ENCODE measurements at places on chromosomes 1 and 21.

DNA sequence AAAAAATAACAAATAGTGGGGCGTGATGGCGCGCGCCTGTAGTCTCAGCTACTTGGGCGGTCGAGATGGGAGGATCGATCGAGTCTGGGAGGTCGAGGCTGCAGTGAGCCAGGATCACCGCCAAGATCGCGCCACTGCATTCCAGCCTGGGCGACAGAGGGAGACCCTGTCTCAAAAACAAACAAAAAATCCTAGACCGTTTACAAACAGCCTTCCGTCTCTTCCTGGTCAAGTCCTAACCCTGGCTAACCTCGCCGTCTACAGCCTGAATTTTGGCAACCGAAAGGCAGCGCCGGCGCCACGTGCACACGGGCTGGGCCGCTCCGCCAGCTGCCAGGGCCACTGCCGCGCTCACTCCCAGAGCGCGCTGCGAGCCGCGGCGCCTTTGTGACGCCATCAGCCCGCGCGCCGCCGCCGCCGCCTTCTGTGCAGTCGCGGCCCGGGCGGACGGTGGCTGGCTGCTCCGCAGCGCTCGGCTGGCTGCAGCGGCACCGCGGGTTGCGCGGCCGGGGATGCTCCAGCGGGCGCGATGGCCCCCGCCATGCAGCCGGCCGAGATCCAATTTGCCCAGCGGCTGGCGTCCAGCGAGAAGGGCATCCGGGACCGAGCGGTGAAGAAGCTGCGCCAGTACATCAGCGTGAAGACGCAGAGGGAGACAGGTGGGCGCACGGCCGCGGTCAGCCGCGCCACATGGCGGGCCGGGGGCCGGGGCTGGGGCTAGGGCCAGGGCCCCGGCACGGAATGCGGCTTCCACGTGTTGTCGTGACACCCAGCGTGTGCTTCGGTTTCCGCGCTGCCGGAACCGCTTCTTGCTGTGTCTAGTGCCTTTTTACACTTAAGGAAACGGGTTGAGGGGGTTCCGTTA is at the start of the genes HSF2BP and RRP1B:
Gene HSF2BP (minus strand): TSS at position 353 of the 865 bp plus-strand sequence. CDS start 1,392 bp downstream, outside the sequence.
Gene RRP1B (plus strand): TSS at position 425 of the 865 bp plus-strand sequence. CDS start 105 bp downstream, at position 530.
- DNase-seq, result peak; percentile 78

GRCh38 chr1:172084876-172085275 is 243.6 kb downstream of the DNM3 start:
- DNase-seq, result no peak

DNA sequence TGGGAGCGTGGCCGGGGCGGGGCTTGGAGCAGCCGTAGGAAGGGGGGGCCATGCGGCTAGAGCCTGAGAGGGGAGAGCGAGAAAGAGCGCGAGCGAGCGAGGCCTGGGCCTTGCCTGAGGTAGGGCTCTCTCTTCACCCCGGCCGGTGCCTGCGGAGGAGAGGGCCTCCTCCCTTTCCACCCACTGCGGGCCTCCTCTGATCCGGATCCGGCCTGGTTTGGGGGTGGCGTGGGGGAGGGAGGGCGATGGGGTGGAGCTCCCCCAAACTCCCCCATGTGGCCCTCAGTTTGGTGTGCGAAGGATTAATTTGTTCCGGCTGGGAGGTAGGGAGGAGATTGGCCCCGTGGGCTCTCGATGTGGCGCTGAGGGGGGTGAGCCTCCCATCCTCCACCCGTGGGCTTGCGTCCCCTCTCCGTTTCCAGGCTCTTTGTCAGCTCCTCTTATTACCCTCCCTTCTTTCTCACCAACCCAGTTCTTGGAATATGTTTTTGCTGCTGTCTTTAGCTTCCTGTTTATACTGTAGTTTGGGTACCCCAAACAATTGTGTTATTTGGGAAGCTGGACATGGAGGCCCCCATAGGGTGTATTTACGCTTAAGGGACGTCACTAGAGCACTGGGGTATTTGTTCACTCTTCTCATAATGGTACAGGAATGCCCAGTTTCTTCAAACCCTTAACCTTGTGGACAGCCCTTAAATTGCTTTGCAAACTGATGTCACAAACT is 685 bp downstream of the UBAP2L start:
- DNase-seq, result peak; percentile 64

GRCh38 chr1:56258371-56258770 is 321.0 kb downstream of the PLPP3 start:
- no peak for DNase-seq

DNA sequence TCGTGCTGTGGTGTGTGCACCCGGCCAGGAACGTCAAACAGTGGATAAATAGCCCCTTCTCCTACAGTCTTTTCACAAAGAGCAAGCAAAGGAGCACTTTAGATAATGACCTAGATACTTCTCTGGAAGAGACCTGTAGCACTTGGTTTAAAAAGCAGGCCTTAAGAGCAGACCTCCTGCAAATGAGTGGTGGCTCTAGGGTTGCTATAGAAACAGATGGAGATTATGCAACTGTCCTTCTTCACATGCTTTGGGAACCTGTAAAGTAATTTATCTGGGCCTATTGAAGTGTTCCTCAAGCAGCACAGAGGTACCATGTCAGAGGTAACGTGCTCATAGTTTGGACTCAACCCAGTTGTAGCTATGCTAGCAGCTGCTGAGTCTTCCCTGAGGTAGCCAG is 208.2 kb upstream of the KIAA0040 start:
- no peak for DNase-seq

DNA sequence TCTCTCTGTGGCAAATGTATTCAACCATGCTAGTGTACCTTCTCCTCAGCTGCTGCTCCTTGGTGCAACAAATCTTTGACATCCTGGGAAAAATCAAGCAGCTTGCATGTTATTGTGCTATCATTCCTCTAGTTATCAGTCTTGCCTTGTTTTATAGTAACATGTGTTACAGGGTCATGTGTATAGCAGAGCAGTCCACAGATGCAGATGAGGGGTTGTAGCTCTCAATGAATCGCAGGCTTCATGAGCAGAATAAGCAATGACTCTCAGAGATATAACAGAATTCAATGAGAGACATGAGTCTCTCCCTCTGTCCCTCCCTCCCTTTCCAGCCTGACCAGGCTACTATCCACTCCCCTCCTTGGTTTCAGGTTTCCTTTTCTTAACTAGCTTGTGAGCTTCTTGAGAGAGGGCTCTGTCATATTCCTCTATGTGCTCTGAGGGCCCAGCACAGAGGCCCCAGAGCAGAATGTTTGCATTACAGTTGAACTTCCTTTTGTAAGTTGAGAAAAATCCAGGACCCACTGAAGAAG is 15.1 kb upstream of the JUN start:
- no peak for DNase-seq

DNA sequence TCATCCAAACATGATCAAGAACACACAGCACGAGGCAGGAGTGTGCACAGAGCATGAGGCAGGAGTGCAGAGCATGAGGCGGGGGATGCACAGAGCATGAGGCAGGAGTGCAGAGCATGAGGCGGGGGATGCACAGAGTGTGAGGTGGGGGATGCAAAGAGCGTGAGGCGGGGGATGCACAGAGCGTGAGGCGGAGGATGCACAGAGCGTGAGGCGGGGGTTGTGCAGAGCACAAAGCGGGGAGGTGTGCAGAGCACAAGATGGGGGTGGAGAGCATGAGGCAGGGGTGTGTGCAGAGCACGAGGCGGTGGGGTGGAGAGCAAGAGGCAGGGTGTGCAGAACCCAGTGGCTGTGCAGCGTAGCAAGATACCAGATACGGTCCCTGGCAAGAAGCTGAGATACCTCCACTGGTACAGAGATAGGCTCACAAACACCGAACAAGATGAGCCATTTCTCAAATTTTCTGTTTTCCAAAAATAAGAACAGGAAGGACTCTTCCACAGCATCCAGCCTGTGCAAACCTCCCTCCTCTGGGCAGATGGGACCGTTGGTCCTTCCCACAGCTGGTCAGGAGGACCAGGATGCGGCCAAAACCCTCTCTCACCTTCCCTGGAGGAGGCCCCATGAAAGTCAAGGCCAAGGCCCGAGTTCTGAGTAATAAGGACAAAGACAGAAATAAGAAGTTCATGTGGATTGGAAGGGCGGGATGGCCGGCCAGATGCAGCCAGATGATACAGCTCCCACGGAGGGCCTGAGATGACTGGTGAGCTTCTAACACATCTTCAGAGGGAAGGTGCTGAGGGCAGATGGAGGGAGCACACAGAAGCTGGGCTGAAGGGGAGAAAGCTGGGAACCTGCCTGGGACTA is 12.0 kb downstream of the SPATC1L start:
- DNase-seq, result no peak

GRCh38 chr1:160124705-160125478 is 9.3 kb downstream of the ATP1A2 start:
- DNase-seq, result no peak

GRCh38 chr1:231694465-231695077 is 68.0 kb downstream of the DISC1 start:
- DNase-seq, result no peak

GRCh38 chr1:85550784-85551516 is 29.6 kb upstream of the CCN1 start:
- DNase-seq, result no peak

DNA sequence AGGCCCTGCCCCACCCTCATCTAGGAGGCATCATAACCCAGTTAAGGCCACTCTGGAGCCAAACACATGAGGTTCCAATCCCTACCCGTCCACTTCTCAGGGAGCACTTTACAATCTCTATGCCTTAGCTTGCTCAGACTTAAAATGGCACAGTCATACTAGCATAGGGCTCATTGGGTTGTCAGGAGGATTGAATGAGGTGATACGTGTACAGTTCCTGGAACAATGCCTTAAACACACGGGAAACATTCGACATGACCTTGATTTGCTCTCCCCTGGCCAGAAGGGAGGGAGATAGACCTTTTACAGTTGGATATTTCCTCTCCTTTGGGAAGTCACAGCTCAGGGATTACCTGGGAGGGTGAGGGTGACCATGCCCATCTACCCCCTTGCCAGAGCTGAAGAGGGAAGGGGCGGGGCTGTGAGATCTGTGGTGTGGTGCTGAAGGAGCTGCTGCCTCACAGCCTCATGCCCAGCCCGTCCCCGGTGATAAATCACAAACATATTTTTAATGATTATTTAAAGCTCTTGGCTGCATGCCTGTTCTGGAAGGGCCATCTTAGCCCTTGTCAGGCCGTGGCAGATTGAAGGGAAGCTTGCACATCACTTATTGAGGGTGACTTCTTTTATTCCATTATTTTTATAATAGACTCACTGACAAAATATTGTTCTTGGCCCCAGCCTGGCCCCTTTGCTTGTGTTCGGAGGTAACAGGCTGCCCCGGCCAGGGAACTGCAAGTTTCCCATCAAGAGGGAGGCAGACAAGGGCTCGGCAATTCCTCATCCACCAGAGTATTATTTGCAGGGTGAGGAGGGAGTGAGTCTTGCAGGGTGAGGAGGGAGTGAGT is 83.4 kb downstream of the FOXD2 start:
- DNase-seq, result no peak

GRCh38 chr21:15408089-15408488 is 321.7 kb upstream of the USP25 start:
- no peak for DNase-seq

- DNase-seq, result no peak
These were observed 45.8 kb upstream of the TTC34 start for GRCh38 chr1:2847086-2847985.

- DNase-seq, result no peak
These were observed 5.1 kb upstream of the S100A10 start for GRCh38 chr1:151998611-151999362.

DNA sequence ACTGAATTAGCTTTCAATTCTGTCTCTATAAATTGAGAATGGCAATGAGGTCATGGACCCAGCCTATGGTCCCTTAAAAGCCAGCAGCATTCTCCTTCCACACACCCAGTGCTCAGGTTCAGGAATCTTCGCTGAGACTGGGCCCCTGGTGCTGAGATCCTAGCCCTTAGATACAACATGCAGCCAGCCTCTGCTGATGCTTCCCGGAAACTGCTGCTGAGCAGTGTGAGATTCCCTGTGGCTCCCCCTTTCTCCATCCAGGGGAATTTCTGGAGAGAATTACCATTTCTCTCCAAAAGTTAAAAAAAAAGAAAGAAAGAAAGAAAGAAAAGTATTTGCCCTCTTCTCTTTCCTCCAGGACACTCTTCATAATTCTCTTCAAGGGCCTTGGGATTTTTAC is 31.7 kb upstream of the RALGPS2 start:
- no peak for DNase-seq

GRCh38 chr1:231161667-231162296 is at the start of gene TRIM67:
Gene TRIM67 (plus strand): TSS chr1:231162058. CDS start chr1:231162970, 912 bp downstream.
- no peak for DNase-seq

DNA sequence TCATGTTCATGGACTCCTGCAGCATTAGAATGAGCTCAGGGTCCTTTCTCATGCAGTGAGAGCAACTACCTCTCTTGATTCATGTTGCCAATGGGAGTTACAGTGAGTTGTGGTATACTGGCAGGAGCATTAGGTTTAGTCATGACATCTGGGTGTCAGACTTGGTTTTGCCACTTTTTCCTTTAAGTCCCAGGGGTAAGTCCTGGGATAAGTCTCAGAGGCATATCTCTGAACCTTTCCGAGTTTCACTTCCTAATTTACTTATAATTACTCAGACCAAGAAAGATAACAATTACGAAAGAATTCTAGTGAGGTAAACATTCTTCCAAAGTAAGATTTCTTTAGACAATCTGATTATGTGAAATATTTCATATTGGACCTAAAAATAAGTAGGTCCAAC is 606.0 kb downstream of the SMYD3 start:
- no peak for DNase-seq

All from stimulated activated CD4-positive, alpha-beta T cell treated with anti-CD3 and anti-CD28 coated beads, Interleukin-12 subunit alpha, Interleukin-12 subunit beta, amount 100 ng/mL, for 4 hours (primary cell).